NCI-H1092 (cell line): ENCODE measurements at places on chromosomes 3 and 15.
A peak's percentile ranks its signal among the peaks of the same experiment; 100 is the strongest.

GRCh38 chr15:47839233-47839825 lies 122.0 kb downstream of the SEMA6D start:
- DNase-seq, result no peak

DNA sequence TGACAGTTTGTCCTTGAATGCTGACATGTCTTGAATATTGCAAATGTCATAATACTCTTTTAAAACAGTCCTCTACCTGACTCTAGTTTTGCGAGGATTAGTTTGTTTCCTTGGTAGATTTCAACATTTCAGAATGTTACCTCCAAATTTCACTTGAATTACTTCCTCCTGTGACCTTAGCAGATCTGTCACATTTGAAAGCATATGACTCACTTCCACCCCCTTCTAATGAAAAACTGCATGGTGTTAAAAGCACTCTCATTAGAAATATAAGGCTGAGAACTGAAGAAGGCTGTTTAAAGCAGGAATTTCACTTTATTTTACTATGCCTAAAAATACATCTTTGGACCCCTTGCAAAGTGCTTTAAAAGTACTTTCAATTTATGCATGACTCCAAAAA lies 598.7 kb upstream of the TGFBR2 start:
- DNase-seq, result no peak

DNA sequence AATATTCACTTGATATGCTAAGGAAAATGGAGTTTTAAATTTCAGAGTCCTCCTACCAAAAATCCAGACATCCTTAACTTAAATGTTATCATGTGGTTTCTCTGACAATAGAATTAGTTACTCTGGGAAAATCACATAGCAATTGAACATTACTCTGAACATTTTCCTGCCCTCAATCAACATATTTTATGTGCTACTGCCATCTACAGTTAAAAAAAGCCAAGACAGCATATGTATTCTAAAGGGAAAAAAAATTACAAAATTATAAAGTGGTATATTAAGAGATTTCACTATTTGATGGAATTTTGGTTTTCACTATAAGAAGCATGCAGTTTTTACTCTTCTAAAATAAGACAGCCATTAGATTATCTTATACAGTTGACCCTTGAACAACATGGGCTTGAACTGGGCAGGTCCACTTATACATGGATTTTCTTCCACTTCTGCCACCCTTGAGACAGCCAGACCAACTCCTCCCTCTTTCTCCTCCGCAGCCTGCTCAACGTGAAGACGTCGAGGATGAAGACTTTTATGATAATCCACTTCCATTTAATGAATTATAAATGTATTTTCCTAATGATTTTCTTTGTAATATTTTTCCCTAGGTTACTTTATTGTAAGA lies 122.3 kb downstream of the ATP1B3 start:
- no peak for DNase-seq

GRCh38 chr3:179528772-179529171 lies 34.0 kb upstream of the ACTL6A start:
- DNase-seq, result no peak

DNA sequence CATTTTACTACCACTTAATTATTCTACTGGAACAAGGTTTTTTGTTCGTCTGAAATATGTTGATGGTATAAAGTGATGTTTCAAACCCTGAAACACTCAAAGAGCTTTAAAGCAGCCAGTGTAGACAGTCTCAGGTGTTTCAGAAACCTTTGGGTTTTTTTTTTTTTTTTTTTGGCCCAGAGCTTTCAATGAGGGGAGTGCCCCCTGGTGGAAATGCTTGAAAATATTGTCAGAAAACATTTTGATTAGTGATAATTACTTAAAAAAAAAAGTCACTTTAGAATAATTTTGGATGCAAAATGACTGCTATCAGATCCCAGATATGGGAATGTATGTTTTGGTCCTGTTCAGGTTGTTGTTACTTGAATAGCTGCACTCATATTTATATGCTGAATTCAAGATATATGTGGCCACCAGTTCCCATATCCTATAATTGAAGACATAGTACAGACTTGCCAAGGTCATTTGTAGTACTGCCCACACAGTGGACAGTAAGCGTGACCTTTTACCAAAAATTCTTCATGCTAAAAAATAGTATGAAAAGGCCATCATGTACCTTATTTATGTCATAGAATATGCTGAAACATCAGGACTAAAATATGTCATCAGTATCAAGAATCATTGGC lies 35.9 kb downstream of the SATB1 start:
- no peak for DNase-seq

DNA sequence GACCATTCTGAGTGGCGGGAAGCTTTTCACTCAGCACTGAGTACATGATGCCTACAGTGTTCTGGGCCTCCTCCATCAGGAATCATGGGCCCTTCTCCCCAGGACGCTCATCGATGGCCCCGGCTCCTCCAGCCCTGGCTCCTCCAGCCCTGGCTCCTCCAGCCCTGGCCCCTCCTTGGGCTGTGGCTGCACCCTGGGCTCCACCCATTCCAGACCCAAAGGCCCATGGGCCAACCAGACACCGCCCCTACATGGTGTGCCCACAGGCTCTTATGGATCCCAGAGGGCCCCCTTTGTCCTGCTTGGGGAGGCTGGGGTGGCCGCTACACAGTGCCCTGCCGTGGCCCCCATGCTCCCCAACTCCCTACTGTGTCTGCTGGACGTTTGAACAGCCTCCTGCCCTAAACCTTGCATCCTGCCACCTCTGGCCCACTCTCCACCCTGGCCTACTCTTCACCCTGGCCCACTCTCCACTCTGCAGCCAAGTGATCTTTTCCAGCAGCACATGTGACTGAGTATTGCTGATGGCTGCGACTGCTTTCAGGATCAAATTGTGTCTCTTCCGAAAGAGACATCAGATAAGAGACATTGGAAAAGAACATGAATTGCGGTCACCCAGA lies 57.9 kb downstream of the APBA2 start:
- DNase-seq, result no peak

DNA sequence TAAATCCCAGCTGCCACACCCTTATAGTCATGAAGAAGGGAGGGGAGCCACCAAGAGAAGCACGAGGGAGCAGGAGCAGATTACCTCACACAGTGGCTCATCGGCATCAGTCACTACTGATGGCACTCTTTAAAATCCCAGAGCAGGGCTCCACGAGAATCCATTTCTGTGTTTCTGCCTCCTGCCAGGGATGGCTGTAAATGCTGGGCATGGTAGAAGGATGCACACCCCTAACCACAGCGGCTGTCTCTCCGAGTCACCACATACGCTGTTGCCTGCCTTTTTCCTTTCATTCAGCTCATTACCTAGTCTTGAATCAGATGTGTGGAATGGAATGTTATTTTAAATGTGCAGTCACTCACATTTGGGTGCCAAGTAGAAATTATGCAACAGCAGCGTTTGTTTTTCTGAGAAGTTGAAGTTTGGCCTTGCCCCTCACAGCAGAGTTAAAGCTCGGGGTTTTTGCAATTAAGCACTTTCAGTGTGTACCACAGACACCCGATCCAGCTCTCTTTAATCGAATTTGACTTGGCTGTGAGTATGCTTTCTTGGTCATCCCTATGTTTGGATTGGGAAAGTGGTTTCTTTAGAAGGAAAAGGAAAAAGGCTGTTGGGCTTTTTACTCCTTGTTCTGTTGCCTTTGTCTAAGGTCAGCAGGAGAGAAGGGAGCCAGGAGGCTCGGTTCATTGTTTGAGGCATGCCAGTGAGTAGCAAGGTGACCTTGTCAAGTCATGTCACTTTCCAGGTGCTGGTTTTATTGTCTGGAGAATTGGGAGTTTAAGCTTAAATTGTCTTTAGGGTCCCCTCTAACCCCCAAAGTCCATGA lies 284.2 kb upstream of the TPM1 start:
- DNase-seq, result no peak

- peak; percentile 95 for DNase-seq
These were observed 20.0 kb upstream of the PRR23E start for GRCh38 chr3:127172781-127173515.

GRCh38 chr15:45180201-45180600 lies 7.6 kb downstream of the SHF start:
- DNase-seq, result no peak

GRCh38 chr15:75508840-75509532 lies 57.5 kb upstream of the SIN3A start:
- DNase-seq, result no peak

GRCh38 chr3:119395923-119396358 lies 67.5 kb downstream of the TMEM39A start:
- DNase-seq, result no peak

DNA sequence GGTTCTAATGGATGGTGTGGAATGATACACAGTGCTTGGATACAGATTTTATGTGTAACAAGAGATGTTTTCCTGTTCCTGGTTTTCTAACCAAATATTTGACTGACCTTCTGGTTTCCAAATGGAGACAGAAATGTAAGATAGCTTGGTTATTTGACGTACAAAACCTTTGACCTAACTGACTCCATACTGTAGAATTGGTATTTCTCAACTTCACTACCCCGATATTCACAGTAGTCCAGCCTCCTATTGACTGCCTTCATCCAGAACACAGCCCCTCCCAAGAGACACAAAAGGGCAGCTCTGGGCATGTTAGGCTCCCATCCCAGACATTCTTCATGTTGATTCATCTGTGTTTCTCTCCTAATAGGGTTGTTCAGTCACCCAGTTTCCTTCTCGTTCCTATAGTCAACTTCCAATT lies 33.4 kb downstream of the MYO1E start:
- no peak for DNase-seq

- no peak for DNase-seq
These were observed 29.2 kb downstream of the STT3B start for GRCh38 chr3:31561891-31562290.

DNA sequence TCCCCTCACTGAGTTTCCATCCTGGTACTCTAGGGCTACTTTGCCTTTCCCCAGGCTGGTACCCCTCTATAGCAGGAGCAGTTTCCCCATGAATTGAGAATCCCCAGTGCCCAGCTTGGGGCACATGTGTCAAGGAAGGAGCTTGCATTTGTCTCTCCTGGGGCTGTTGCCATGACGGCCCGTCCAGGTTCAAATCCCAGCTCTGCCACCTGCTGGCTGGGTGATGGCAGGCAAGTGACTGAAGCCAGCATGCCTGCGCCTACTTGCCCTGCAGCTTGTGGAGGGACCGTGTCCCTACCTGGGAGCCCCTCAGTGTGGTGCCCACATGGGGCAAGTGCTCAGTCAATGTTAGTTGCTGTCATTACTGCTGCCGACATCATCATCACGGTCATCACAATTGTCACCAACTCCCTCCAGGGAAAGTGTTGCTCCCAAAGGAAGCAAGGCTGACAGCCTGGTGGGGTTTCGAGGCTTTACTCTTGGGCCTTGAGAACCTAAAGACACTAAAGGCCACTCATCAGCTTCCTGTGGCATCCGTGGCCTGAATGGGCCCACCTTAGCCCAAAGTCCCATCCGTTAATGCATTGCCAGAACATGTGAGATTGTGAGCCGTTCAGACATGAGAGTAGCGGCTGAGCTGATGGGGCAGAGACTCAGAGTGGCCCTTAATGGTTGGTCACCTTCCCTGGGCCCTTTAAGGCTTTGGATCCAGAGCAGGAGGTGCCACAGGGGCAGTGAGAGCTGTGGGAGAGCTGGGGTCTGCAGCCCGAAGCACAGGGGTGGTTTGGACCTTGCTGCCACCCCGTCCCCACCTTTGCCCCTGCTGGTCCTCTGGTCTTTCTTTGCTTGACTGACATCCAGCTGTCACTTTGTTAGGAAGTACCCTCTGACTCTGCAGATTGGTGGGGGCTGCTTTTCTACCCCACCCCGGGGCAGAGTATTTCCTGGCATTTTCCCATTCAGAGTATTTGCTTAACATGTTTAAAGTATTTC lies 144.4 kb downstream of the DNAJB8 start:
- no peak for DNase-seq

DNA sequence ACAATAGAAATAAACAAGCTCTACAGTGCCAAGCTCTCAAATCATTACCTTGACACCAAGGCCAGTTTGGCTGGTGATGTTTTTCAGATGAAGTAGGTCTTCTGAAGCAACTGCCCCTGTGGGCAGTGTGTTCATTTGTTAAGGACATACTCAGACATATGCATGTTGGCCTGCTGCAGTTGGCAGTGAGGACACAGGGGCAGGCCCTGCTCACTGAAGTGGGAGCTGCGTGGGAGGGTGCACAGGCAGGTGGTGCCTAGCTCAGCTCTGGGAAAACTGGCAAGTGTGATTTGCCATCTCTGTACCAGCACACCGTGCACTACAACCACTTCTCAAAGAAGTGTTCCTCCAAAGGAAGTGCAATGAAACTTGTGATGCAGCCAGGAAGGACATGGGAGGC lies 28.5 kb upstream of the SNRK start:
- DNase-seq, result no peak

DNA sequence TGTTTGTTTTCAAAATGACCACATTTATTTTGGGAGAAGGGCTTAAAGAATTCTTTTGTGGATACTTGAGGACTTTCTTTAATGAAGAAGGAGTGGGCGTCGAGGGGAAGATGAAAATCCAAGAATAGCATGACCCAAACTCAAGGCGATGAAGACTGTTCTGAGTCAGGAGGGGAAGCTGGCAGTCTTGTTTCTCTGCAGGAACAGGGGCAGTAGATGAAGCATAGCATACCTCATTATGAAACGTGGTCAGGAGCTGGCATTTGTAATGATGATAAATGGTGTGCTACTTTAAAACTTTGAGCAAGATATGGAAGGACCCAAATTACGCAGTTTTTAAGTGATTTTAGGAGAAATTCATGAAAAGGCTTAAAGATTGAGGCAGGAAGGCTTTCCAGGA lies 549.0 kb downstream of the IGSF11 start:
- no peak for DNase-seq

DNA sequence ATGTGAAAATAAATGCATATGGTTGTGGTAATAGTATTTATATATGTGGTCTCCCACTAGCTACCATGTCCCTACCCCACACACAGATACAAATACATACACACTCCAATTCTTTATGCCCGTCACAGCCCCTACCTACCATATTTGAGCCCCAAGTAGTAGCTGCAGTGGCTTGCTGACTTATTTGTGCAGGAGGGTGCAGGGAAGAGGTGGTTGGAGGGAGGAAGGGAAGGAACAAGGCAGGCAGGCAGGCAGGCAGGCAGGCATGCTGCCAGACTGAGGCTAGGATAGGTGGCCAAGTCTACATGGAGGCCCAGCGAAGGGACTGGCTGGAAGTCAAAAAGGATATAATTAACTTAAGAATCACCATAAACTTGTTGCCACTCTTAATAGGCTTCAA lies 82.9 kb downstream of the SCN11A start:
- DNase-seq, result no peak

DNA sequence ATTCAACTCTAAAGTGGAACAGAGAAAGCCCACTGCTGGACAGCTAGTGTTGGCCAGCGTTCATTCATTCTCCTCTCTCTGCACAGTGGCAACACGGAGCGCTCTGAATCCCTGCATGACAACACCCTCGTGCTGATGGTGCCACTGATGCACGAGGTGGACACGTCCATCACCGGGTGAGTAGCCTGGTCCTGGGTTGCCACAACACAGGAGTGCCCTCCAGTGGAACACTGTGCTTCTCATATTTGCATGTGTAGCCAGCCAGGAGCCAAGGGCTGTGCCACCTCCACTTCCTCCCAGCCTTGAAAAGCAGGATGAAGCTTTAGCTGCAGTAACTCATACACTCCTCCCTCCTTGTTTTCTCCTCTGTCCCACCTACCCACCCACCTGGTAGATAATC lies 120.0 kb upstream of the CTDSPL start:
- DNase-seq, result peak; percentile 33
